ENCODE measurements at places on chromosomes 16 and 17.

- no peak for DNase-seq
Observed at GRCh38 chr17:36880268-36880905, 56.9 kb upstream of the LHX1 start.

GRCh38 chr16:58510776-58511628 is 4.3 kb upstream of the SETD6 start:
- DNase-seq, result no peak

DNA sequence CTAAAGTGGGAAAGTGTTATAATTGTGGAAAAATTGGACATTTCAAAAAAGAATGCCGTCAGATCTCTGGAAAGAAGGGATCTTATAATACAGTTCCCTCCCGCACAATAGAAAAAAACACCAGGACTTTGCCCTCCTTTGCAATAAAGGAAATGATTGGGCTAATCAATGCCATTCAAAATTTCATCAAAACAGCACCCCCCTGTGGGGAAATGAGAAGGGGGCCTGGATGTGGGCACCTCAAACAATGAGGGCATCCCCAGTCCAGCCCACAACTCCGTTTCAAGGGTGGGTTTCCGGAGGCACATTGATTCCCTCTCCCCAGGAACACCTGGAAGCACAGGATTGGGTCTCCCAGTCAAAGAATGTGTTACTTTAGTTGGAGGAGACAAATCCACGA is 26.1 kb downstream of the CD300LG start:
- DNase-seq, result no peak

DNA sequence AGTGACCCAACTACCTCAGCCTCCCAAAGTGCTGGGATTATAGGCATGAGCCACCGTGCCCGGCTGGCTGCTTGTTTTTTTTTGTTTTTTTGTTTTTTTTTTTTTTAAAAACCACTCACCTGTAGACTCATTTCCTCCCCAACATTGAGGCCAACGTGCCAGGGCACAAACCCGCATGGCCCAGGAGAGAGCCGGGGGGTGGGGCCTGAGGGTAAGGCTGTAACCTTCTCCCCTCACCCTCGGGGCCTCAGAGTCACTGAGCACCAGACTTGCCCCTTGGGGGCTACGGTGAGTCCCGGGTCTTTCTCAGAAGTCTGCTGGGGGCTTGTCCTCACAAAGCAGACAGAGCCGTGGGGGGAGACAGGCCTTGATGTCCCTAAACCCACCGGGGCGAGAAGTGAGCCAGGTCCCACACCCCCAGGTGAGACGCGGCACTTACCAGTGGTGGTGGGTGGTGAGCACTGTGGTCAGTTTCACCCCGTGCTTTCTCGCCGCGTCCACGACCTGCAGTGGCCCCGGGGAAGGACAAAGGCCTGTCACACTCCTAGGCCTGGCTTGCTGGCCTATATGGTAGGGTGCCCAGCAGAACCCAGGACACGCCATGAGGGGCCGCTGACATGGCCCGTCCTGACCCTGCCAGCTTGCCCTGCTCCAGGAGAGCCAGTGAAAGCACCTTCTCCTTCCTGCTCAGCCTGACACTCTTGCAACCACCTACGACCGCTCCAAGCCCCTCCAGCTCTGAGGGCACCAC is 4.6 kb downstream of the HAGH start:
- DNase-seq, result no peak

- DNase-seq, result no peak
Observed at GRCh38 chr16:29790949-29791844, 646 bp downstream of the KIF22 start.

Data from stimulated activated CD4-positive, alpha-beta T cell treated with anti-CD3 and anti-CD28 coated beads, Interleukin-15, amount 100 ng/mL, for 48 hours (primary cell).